ENCODE measurements at places on chromosomes 5 and 9.

DNA sequence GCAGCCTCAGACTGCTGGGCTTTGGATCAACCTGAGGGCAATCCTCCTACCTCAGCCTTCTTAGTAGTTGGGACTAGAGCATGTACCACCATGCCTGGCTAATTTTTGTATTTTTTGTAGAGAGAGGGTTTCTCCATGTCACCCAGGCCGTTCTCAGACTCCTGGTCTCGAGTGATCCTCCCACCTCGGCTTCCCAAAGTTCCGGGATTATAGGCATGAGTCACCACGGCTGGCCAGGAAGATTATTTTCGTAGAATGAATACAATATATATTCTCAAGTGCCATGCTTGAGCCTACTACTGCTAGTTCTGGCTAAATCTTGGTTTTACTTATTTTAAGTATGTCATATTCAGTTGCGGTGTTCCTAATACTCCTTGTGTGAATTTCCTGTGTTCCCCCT, 88.2 kb upstream of the CLINT1 start:
- DNase-seq, result no peak

DNA sequence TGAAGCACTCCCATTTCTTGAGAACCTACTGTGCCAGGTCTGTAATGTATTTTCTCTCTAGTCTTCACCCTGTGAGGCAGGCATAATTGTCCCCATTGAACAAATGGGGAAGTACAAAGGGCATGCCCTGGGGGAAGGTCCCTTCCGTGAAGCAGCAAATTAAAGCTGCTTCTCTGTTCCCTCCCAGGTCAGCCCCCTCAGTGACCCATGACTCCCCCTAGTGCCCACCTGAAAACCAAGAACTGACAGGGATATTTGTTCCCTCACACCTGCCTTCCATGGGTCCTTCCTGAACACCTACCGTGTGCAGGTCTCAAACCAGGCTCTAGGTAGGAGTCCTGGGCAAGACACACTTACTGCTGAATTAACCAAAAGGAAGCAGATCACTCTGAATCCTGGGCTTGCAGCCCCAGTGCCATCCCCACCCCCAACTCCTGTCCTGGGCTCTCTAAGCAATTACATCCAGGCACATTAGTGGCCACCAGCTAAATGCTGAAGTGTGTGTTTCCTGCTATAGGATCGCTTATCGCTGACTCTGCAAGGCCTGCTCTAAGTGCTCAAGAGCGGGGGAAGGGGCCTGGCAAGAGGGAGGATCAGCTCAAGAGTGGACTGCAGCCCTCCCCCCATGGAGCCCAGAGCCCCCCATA, 254.8 kb downstream of the CDK5RAP2 start:
- peak; percentile 15 for DNase-seq

- DNase-seq, result no peak
Observed at GRCh38 chr9:114664181-114664580, 6.6 kb upstream of the TEX53 start.

- no peak for DNase-seq
Observed at GRCh38 chr5:122967085-122967484, 69.4 kb downstream of the PPIC start.

GRCh38 chr5:14143546-14143840, 351 bp downstream of the TRIO start:
- DNase-seq, result no peak

- DNase-seq, result no peak
Observed at GRCh38 chr9:71895117-71895516, 15.9 kb downstream of the ABHD17B start.

GRCh38 chr5:59246145-59246869, 647.2 kb downstream of the PDE4D start:
- no peak for DNase-seq

GRCh38 chr9:84216151-84216550, 124.4 kb downstream of the SLC28A3 start:
- DNase-seq, result no peak

- DNase-seq, result no peak
Observed at GRCh38 chr9:130565792-130566191, 13.6 kb upstream of the FUBP3 start.

DNA sequence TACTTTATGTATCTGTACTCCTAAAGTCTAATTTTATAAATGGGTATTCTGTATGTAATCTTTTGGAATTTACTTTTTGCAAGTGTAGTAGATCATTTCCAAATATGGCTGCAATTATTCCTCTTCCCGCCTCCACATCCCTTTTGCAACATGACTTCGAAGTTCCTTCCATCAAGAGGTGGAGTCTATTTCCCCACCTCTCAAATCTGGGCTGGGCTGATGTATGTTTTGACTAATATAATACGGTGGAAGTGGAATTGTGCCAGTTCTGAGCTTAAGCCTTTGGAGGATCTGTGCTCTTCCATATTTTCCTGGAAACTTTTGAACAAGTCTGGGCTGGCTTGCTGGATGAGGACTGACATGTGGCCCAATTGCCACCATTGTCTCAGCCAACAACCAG, 155.9 kb downstream of the FGF18 start:
- no peak for DNase-seq

DNA sequence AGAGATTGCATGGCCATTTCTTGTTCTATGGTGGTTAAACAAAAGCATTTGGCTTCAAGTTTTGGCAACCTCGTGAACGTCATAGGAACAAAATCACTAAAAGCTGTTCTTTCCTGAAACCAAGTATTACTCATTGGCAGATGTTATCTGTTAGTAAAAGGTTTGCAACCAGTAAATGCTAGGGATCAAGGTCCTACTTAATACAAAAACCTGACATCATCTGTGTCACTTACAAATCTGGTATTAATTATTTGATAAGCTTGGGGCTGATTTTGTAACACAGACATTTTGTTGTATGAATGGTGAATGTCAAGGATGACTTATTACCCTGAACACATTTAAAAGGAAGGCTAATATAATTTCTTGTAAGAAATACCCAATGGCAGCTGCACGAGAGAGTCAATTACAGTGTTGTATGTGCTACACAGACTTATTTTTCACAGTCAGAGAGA, 486.4 kb upstream of the ZNF608 start:
- no peak for DNase-seq

DNA sequence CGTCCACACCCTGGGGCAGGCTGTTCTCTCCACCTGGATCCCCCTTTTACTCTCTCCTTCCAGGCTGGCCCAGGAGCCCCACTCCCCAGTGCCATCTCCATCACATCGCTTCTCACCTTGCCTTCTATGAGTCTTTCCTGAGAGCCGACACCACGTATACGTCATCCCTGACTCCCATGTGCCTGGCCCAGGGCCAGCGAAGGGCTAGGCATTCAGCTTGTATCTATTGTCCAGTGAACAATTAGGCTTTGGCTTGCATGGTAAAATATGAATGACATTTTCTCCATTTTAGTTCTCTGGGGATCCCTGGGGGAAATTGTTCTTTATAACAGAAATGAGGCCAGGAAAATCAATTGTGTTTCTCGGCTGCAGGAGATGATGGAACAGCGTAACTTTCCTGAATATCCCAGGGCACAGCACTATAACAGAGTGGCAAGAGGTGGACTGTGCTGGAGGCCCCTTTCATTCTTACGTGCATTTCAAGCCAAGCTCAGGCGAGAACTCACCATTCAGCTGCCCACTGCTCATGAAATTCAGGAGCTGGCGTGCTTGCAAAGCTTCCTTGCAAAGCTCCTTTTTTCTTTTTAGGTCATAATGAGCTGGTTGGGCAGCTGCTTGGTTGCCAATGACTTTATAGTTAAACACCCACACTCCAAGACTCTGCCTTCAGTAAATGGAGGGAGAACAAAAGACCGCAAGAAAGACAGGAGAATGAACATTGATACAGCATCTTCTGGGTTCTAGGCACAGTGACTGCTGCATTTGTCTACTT, 37.7 kb downstream of the NSG2 start:
- no peak for DNase-seq

GRCh38 chr5:14757850-14758249, 93.3 kb downstream of the OTULIN start:
- DNase-seq, result no peak

DNA sequence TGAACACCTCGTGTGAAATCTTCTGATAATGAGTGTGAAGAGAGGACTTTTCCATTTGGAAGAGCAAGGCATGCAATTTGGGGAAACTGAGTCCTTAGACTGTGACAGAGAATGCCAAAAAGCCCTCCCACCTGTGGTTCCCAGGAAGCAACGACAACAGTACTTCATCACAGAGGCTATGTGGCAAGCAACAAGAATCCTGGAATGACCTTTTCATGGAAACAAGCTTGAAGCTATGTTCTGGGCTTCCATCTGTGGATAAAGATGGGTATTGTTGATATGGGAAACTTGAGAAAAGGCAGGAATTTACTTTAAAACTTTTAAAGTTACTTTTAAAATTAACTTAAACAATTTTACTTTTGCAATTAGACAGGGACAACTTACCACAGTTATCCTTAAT, 131.2 kb upstream of the ANKH start:
- DNase-seq, result no peak

GRCh38 chr5:80437326-80437725, 29.5 kb downstream of the ZFYVE16 start:
- DNase-seq, result no peak
